8988T (cell line): ENCODE measurements at places on chromosomes 3 and 15.
A peak's percentile ranks its signal among the peaks of the same experiment; 100 is the strongest.

DNA sequence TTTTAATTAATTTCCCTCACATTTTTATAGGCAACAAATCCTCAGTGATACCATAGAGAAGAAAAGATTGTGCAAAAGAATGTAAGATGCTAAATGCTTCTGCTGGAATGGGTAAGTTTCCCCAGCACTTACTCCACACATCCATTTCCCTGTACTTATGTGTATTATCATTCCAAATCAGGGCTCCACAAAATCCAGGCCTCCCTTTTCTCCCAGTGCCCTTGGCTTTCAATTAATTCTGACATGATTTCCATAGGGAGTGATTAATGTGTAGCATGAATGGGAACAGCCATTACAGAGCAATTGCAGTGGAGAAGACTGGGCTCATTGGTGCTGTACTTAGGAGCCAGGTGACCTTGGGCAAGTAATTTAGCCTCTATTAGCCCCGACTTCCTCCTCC is 41.3 kb upstream of the UBE2E1 start:
- no peak for DNase-seq

- no peak for DNase-seq
Measured at GRCh38 chr3:76482510-76482909, 557.4 kb upstream of the ROBO2 start.

DNA sequence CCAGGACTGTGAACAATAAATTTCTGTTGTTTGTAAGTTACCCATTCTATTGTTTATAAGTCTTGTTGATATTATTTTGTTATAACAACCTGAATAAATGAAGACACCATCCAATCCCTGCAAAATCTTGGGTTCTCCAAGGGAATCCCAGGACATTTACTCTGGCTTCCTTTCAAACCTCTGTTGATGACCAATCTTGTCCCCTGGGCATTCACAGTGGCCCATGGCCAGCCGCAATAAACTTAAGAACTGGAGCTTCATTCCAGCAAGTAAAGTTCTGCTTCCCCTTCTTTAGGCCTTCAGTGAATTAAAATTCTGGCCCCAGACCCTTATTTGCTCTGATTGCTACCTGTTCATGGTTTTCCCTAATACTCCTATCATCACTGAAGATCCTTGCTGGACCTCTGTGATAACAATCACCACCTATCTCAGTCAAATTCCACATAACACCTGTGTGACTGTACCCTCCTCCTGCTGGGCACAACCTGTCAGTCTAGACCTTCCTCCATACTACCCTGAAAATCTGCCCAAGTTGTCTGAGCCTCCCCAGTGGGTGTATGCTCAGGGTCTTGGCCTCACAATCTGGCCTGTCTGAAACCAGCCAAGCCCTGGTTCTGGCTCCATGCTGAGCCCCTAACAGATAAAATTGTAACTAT is 153.1 kb downstream of the SEMA6D start:
- no peak for DNase-seq

DNA sequence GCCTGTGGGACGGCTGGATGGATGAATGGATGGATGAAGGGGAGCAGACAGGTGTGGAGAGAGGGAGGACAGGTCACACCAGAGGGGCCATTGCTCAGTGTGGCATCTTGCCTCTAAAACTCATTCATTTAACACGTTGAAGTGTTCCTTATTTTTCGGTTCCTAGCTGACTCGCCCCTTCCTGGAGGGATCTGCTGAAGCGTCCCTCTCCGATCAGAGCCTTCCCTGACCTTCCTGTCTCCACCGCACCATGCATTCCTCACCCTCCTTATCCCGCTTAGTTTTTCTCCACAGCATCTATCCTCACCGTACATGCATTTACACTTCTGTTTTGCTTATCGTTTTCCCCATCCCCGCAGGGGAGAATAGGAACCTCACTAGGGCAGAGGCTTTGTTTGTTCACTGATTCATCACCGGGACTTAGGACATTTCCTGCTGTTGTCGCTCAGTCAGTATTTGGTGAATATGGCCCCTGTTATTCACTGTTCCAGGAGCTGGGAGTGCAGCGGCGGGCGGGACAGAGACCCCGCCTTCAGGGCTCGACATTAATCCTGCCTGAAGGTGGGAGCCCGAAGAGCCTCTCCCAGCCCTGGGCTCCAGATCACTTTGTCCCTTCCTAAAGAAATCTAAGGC is 32.0 kb downstream of the FOXL2 start:
- DNase-seq, result no peak

GRCh38 chr3:177251755-177252154 is 54.5 kb upstream of the TBL1XR1 start:
- no peak for DNase-seq

DNA sequence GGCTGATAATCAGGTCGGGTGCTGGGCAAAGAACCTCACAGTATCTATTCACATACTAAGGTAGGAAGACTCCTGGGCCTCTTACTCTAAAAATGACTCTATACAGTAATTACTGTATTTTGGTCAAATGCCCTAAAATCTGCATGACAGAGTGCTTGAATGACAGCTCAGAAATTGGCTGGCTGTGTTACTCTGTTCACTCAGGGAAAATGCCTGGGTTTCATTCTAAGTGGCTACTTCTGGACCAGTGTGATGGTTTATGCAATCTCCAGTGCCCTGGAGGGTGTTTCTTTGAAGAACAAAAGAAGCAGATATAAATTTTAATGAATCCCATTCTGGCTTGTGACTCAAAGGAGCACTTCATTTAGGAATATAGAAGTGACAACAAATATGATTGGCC is 2.2 kb downstream of the GABRR3 start:
- no peak for DNase-seq

- peak; percentile 83 for DNase-seq
Measured at GRCh38 chr3:51637941-51638471, 33.0 kb upstream of the TEX264 start.

DNA sequence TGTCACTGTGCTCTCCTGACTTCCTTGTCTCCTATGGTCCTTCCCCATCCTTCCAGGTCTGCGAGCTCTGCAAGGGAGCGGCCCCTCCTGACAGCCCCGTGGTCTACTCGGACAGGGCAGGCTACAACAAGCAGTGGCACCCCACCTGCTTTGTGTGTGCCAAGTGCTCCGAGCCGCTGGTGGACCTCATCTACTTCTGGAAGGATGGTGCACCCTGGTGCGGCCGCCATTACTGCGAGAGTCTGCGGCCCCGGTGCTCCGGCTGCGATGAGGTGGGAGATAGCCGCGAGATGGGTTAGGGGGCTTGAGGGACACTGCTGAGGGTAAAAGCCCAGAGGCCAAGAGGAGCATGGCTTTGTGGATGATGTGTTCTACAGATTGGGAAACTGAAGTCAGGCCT is 63.8 kb downstream of the LMCD1 start:
- DNase-seq, result no peak

DNA sequence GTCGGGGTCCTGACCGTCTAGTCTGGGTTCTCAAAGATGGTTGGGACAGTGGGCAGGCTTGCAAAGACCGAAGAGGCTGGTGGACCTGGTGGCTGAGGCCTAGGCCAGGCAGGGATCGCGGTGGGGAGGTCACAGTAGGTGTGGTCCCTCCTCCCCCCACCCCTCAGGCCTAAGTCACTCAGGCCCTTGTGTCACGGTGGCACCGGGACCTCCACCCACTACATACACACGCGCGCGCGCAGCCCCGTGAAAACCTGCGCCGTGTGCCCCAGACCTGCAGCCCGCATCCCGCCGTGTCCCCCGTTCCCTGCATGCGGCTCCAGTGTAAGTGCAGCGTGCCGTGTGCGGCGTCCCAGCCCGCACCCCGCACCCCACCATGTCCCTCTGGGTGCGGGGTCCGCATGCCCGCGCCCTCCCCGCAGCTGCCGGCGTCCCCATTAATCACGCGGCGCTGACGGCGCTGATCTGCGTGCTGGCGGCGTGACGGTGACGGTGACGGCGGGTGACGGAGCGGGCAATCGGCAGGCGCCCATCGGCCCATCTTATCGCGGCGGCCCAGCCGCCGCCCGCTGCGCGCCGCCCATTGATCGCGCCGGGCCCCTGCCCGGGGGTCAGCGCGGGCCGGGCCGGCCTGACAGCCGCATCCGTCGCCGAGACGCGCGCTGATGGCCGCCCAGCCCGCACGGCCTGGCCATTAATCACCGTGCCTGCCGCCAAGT is 24.4 kb downstream of the SEC61A1 start:
- DNase-seq, result no peak

DNA sequence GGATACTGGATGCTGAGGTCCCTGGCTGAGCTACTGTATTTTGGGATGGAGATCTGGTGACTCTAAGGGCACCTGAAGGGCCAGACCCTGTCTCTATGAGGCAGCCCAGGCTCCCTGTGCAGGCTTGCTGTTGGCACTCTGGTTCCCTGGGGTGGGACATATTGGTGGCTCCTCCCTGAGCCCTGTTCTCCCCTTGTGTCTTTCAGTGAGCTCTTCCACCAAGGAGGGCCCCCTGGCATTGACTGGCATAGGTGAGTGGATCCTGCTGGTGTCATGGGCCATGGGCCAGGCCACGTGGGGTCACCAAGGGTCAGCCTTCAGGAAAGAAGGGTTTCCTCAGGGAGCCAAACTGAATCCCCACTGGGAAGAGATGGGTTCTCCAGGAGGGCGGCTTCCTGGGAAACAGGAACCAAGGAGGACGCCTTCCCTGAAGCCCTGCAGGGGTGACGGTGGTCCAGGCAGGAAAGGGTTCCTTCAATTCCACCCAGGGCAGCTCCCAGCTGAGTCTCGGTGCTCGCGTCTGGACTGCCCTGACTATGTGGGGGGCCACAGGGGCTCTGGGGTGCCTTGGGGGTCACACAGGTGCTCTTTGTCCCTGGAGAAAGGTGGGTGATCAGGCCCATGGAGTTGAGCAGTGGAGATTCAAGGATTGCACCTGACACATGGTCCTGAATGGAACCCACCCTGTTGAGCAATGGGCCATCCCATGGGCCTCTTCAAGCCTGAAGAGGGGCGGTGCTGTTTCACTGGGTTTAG is 220.4 kb downstream of the SNRPN start:
- DNase-seq, result no peak

- no peak for DNase-seq
Measured at GRCh38 chr15:51382787-51383186, 41.3 kb downstream of the GLDN start.
